ENCODE measurements at places on chromosomes 1 and 21. TPM values are rescaled to one million over a fixed set of nuclear protein-coding genes. Genes with fewer than 3 reads are reported as not detected.

DNA sequence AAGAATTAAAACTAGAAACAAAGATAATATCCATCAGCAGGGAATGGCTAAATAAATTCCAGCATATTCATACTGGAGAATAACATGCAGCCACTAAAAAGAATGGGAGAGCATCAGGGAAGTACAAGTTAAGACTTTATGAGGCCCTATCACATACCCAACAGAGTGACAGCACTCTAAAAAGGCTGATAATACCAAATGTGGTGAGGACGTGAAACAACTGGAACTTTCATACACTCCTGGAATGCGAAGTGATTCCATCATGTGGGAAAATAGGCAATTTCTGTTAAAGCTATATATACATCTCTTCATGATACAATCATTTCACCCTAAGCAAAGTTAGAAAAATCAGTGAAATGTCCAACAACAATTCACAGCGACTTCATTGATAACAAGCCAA lies 42.6 kb downstream of the COL6A1 start:
- no peak for DNase-seq

- no peak for DNase-seq
Observed at GRCh38 chr21:44049182-44049581, 37.1 kb downstream of the TRAPPC10 start.

The NTMT2 gene
- total RNA-seq: not detected

- no peak for DNase-seq
Observed at GRCh38 chr1:88873737-88874349, 17.5 kb downstream of the GTF2B start.

- DNase-seq: no peak
Observed at GRCh38 chr1:44707959-44708831, 22.8 kb downstream of the RNU5D-1 start.

- DNase-seq: no peak
Observed at GRCh38 chr1:89839516-89839915, 18.7 kb downstream of the LRRC8D start.

The BARHL2 gene
- not detected for total RNA-seq

The HSPA6 gene
- 5.9 TPM for total RNA-seq

- DNase-seq: no peak
Observed at GRCh38 chr1:212107481-212107880, 71.9 kb downstream of the DTL start.

The FAM151A gene
- total RNA-seq: not detected

DNA sequence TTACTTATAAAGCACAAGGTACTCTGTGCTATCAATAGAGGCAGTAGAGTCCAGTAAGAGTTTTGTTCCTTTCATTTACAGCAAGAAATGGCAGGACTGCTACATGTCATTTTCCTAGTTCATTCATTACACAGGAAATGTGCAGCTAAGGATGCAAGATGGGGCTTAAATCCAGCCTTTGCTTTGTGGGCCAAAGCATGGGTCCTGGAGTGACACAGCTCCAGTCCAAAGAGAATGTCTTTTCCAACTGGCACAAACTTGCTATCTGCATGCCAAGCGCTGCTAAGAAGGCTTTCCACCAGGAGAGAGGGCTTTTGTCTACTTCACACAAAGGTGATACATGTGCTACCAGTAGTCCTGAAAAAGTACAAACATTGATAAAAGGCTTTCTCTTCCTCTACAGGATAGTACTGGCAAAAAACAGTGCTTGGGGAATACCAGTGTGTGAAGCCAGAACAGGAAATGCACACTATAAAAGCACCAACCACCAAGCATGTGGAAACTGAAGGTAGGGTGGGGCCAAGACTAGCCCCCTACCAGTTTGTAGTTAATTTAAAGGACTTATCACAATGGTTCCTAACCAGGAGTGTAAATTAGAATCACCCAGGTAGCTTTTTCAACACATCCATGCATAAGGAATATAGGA lies 68.7 kb downstream of the ARID4B start:
- DNase-seq: no peak

GRCh38 chr1:113976609-113977278 lies 2.5 kb upstream of the OLFML3 start:
- DNase-seq: no peak

GRCh38 chr1:147567594-147568381 lies 26.5 kb downstream of the BCL9 start:
- DNase-seq: no peak

Measured in natural killer cell treated with Interleukin-12 subunit alpha and Interleukin-12 subunit beta and Interleukin-15 and Interleukin-18, amount 100 ng/mL, for 72 hours (primary cell).